ENCODE measurements at places on chromosomes 5 and 9.

DNA sequence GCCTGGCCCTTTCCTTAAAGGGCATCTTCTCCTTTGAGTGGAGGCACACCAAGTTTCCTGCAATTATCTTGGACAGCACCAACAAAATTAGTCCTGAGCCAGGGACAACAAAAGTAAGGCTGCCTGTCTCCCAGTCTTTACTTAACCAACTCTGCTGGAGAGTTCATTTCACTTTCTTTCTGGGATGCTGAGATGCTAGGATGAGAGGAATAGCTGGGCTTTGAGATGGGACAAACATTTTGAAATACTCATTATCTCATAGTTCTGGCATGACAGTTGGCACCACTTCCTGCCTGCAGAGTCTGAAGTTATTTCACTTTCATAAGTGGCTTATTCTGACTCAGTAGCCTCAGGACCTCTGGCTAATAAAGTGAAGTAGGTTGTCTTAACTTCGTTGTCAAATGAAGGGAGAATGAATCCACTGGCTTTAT is 157.0 kb downstream of the C9orf152 start:
- no peak for DNase-seq

GRCh38 chr5:160092514-160092913 is 26.7 kb downstream of the PWWP2A start:
- DNase-seq, result no peak

DNA sequence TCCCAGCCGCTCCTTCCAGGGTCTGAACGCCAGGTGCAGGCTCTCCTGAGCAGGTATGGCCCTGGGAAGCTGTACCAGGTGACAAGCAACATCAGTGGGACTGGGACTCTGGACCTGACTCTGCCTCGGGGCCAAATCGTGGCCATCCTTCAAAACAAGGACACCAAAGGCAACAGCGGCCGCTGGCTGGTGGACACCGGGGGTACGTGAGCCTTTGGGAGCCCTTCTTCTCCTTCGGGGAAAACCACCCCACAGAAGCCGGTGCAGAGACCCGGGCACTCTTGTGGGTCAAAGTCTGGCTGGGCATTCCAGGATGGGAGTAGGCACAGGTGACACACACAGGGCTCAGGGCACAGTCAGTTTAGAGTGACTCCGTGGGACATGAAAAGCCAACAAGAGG is 45.8 kb downstream of the ARHGEF37 start:
- DNase-seq, result no peak

DNA sequence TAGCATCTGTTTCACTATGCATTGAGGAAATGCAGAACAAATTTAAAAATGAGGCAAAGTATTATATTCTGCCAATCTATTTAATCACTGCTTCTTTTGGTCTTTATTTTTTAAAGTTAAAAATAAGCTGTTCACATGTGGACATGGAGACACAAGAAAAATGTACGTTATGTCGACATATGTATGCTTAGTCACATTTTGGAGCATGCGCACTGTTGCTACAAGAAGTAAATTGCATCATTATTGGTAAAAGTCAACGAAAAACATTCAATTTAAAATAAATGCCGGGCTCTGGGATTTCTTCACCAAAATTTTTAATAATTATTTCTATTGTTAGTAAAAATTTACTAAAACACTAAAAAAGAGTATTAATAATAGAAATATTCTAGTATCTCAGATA is 876.3 kb upstream of the CTNND2 start:
- DNase-seq, result no peak

DNA sequence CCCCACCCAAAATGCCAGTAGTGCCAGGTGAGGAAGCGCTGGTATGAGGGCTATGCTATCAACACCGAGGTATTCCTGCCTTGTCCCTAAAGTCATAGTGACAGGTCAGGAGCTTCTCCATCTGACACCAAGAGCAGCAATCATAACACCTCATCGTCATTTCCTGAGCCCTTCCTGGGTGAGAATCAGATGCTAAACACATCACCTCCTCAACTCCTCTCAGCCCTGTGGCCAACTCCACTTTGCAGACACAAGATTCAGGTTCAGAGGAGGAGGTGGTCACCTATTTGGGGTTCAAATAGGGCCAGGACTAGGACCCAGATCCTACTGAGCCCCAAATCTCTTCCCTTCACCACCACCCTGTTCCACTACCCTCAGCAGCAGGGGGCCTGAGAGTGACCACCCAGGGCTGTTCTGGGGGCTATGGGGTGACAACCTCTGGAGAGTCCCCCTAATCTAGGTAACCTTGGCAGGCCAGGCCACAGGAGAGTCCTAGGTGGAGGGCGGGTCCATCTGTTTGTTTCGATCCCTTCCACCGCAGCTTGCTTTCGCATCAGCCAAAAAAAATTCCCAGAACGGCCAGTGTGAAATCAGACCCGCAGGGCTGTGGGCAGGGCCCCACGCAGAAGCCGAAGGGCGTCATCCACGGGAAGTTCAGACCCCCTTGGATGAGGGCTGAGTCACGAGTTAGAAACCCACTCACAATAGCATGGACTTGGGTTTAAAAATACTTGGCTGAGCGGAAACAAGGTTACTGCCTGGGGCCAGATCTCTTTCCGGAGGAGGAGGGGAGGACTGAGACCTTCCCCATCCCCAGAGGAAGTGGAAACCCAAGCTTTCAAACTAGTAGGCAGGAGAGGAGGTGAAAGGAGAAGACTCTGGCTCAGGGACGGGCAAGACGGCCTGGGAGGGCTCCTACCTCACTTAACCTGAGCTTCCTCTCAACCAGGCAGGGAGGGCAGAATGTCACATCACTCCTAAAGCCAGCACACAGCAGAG is 8.7 kb downstream of the STK10 start:
- no peak for DNase-seq

DNA sequence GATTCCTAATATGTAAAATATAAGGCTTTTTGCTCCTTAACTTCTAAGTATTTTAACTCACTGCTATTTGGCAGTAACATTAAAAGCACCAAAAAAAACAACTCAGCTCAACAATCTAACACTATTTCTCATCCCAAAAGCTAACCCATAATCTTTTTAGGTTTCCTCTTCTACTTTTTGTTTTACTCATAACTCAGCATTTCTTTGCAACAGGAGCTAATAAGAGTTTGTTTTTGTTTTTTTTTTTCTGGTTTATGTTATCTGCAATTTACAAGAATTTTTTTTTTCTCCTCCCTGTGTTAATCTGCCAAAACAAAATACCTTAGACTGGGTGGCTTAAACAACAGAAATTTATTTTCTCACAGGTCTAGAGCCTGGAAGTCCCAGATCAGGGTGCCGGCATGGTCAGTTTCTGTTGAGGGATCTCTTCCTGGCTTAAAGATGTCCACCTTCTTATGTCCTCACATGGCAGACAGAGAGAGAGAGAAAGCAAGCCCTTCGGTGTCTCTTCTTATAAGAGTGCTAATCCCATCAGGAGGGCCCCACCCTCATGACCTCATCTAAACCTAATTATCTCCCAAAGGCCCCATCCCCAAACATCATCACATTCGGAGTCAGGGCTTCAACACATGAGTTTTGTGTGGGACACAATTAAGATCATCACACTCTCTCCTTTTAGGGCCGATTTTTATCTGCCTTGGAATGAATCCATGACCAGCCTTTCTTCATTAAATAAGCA is 31.2 kb downstream of the ARL15 start:
- no peak for DNase-seq

GRCh38 chr9:95778957-95779356 is 96.5 kb upstream of the ERCC6L2 start:
- no peak for DNase-seq

- peak; percentile 10 for DNase-seq
These were observed 107.6 kb downstream of the SYK start for GRCh38 chr9:90909225-90909624.

DNA sequence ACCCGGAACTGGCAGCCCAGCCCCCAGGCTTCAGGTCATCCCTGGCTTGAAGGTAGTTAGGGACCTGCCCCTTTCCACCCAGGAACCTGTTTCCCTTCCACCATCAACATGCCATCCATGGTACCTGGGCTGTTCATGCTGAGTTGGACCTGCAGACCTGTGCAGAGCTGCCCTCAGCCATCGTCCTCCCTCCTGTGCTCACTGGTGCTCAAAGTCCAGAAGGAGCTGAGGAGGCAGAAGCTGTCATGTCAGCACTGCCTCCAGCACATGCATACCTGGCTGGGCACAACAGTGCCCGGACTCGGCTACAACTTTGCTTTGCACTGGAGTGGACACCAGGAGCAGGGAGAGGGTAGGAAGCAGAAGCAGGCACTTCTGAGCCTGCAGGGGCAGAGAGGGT is 36.2 kb downstream of the BTNL8 start:
- no peak for DNase-seq

- no peak for DNase-seq
These were observed 221.2 kb downstream of the MEF2C start for GRCh38 chr5:88661806-88662207.

DNA sequence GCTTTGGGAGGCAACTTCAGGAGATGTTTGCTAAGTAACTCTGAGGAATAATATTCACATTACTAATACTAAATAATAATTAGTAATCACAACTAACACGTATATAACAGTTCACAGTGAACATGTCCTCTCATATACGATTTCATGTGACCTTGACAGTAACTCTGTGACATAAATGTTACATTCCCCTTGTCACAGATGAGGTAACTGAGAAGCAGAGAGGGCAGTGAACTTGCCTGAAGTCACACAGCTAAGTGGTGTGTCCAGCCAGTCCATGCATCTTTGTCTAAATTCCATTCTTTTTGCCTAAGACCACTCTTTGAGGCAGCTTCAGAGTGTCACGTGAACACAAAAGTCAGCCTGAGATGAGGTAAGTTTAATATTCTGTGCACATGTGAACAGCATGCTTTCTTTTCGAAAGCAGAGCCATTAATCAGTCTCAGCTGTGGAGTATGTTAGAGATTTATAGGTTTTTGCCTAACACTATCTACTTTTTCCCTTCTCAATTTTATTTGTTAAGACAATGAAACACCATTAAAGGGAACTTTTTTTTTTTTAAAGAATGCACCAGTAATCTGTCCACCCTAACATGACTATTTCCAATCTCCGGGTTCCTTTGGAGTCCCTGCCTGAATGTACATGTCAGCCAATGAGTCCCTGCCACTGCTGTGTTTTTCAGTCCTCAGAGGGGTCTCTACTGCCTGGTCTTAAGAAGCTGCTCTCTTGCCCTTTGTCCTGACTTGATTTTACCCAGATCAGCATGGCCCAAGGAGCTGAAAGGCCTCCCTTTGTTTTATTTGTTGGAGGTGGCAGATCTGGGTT is 43.5 kb downstream of the SH3PXD2B start:
- no peak for DNase-seq

GRCh38 chr9:69014013-69014412 is at the start of gene PRKACG:
PRKACG (minus strand) TSS chr9:69014113; CDS start chr9:69014092, 21 bp downstream.
- no peak for DNase-seq
